ENCODE measurements at places on chromosomes 2 and 18. TPM values are rescaled to one million over a fixed set of nuclear protein-coding genes. Genes with fewer than 3 reads are reported as not detected.

Gene MYO3B
- total RNA-seq, result 2.6 TPM

Gene UGP2
- total RNA-seq, result 157 TPM

Gene MYO5B
- total RNA-seq, result 8.4 TPM

Gene ABCG8
- total RNA-seq, result not detected

Gene PASK
- 9.7 TPM for total RNA-seq

Gene CAPN14
- 0.35 TPM for total RNA-seq

Gene MRO
- total RNA-seq, result not detected

Gene IL36G
- total RNA-seq, result 0.32 TPM

Gene AQP12B
- not detected for total RNA-seq

Gene CROCC2
- total RNA-seq, result not detected

Gene GALR1
- total RNA-seq, result not detected

Gene ETAA1
- 15.5 TPM for total RNA-seq

Gene TMEM37
- total RNA-seq, result not detected

Gene LRATD1
- total RNA-seq, result 8.0 TPM

Gene DSC3
- total RNA-seq, result 140 TPM

Gene PEX13
- 22.3 TPM for total RNA-seq

Gene SDC1
- 1,305 TPM for total RNA-seq

Measured in foreskin keratinocyte (primary cell).